ENCODE measurements at places on chromosomes 12 and 14.
A peak's percentile ranks its signal among the peaks of the same experiment; 100 is the strongest.

- DNase-seq: no peak
Observed at GRCh38 chr12:75528272-75528671, 16.9 kb upstream of the KRR1 start.

DNA sequence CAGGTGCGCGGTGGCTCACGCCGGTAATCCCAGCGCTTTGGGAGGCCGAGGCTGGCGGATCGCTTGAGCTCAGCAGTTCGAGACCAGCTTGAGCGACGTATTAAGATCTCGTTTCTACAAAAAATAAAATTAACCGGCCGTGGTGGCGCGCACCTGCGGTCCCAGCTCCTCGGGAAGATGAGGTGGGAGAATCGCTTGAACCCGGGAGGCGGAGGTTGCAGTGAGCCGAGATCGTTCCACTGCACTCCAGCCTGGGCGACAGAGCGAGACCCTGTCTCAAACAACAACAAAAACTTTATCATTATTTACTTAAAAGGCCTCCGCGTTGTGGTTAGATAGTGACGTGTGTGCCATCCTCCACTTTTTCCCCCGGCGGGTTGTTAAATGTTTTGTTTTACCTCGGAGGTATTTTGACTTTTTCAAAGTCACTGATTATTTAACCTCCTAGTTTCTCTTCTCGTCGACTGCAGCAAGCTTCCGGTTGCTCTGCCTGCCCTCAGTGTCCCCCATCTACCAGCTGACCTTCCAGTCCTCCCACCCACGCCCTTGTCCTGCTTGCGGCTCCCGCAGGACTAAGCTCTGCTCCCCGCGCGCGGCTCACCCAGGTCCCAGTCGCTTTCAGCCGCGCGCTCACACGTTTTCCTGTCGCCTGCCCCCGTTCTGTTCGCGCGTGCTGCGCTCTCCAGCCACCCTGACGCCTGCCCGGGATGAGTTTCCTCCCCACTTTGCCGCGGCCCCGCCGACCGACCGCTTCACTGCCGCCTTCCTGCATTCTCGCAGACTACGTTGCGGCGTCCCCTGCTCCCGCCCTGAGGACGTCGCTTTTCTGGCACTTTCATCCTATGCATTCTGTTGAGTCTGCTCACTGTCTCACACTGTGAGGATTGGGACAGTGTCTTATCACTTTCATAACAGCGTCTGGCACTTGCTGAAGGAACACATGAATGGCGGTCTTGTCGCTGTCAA, 1.2 kb upstream of the SCAF11 start:
- DNase-seq: peak; percentile 67

DNA sequence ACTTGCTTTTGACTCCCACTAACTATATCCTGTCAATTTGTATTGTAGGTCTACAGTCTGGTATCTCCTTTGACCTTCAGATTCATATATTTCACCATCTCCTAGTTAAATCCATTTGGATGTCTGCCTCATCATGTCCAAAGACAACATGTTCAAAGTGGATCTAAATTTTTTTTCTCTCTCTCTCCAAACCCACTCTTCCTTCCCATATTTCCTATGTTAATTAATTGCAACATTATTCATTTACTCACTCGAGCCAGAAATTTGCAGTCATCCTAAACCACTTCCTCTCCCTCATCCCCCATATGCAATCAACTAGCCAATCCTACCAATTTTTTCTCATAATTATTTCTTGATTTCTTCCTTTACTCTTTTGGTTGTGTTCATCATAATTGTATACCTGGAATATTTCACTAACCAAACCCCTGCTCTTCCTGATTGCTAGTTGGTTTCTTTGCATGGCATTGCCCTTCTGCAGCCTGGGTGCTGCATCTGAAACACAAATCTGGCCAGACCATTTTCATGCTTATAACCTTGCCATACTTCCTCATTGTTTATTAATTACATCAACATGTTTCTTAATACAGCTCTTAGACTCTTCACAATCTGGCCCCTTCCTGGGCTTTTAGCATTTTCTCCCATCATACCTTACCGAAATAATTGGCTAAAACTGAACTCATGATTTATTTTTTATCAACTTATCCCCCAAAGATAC, 442.2 kb downstream of the ADAMTS20 start:
- DNase-seq: no peak

GRCh38 chr12:25725931-25726330, 172.8 kb upstream of the LMNTD1 start:
- no peak for DNase-seq
